ENCODE measurements at places on chromosomes 5 and 9.

DNA sequence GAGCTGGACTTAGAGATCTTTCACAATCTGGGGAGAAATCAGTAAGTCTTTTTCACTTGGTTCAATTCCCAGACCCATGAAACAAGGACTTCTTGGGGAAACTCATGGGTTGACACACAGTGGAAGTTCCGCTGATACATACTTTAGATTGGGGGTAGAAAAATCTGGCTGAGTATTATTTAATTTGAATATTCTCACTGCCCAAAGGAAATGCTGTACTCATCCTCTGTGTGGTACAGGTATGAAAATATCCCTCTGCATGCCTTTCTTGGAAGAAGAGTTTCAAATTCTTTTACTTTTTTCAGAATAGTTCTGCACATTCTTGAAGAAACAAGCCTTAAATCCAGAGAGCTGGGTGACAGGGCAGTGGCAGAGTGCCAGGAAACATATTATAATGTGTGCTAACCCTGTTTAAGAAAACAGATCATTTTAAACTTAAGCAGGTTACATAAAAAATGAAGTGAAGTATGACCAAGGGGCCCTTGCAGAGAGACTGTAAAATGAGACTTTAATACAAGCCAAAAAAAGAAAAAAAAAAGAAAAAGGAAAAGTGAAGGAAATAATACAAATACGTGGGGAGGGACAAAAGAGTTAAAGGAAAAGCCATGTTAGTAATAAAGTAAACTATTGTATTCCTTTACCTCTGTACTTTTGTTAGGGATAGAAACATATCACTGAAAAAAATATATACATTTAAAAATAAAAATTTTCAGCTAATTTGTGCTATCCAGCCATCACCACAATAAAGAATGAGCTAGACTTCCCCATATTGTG lies 173.4 kb upstream of the NR3C1 start:
- DNase-seq: no peak

DNA sequence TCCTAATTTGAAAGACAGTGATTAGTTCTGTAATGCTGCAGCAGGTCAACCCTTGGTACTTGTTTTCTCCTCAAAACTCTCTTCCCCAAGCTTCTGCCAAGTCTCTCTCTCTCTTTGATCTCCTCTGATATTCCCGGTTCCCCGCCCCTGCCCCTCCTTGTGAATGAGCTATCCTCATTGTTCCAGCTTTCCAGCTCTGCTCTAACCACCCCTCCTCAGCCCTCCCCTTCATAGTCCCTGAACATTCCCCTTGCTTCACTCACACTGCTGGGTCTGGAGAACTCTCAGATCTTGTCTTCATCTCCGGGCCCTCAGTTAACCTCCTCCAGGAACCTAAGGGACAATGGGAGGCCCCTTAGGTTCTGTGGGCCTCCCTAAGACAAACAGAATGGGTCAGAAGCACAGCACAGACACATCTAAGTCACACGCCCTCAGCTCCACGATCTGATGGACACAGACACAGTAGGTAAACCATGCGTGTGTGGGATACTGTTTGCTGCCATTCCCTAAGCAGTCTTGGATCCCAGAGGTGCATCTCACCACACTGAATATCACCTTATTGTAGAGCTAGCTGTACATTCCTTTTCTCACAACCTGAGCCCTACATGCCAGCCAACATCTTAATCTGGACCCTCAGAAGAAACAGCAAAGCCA lies 17.4 kb upstream of the LARP1 start:
- DNase-seq: no peak

- peak; percentile 40 for DNase-seq
These were observed 637.7 kb downstream of the SEMA5A start for GRCh38 chr5:8908055-8908683.

DNA sequence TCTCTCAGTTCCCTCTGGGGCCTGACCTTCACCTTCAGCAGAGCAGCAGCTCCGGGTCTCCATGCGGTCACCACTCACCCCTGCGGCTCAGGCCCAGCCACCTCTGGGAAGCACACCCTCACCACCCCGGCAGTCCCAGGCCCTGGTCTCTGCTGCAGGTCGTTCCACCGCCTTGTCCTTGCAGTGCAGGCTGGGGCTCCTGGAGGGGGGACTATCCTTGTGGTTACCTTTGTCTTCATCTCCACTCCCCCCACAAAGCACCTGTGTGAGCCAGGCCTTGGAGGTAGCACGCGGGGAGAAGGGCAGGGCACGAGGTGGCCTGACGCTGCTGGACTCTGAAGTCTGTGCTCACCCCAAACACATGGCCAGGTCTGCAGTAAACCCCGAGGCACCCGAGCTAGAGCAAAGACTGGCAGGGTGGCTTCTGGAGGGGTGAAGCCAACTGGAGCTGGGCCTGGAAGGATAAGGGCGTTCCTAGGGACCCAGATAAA lies 33.2 kb upstream of the RXRA start:
- DNase-seq: no peak

DNA sequence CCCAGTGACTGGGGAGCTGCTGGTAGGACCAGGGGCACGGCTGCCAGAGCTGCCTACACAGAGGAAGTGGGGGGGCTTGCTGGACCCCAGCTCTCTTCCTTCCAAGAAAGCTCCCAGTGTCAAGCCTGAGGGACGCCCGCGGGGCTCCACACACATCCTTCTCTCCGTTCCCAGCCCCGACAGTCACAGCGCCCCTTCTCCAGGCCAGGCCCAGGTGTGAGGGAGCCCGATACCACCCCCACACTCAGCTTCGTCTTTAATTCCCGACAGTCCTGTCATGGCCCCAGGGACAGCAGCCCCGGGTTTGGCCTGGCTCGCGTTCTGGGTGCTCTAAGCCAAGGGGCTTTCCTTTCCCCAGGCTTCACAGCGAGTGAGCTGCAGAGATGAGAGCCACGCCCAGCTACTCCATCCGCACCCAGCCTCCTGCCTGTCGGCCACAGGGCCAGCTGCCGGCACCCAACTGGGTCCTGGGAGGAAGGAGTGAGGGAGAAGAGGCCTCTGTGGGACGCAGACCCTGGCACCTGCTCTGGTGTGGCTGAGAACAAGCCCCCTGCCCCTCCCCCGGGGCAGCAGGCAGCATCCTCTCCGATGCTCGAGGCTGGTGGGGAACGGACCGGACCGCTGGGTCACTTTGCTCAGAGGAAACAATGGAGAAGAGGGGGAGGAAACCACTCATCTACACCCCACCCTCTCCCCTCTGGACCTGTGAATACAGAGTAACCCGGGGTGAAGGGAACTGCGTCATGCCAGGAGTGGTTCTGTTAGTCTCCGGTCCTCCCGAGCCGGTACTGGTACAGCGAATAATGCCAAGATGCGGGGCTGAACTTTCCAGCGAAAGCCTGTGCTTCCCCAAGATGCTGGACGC lies 53.9 kb upstream of the PHYKPL start:
- DNase-seq: no peak

DNA sequence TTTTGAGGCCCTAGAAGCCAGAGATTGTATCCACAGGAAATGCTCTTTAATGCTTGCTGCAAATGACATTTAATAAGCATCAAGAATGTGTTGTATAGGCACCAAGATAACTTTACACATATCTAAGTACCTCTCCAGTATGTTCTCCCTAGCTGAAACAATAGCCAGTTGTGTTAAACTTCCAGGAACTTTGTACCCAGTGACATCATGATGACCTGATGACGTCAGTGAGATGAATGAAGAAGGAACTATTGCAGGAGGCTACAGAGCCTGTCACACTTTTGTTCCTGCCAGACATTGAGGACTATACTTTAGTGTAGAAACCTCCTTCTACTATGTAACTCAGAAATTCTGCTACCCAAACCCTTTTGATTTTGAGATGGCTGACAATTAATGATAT lies 129.8 kb downstream of the CD180 start:
- no peak for DNase-seq

DNA sequence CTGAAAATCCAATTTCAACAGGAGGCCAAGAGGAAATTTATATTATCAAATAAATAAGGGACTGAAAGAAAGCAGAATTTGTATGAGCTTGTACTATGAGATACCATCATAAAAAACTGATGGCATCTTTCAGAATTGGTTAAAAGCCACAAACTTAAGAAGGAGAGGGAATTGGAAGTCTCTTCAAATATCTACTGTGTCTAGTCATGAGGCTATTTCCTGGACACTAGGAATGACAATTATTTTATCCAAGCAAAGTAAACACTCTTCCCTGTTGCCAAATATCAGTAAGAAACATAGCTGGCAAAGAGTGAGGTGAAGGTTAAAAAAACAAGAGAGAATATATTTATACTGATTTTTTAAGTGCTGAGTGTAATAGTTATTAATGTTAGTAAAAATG lies 101.5 kb upstream of the ARRDC3 start:
- no peak for DNase-seq
